CD4-positive, alpha-beta memory T cell (primary cell): ENCODE measurements at places on chromosomes 4 and X.

GRCh38 chr4:52840531-52841370 is 21.4 kb upstream of the RASL11B start:
- DNase-seq: no peak

DNA sequence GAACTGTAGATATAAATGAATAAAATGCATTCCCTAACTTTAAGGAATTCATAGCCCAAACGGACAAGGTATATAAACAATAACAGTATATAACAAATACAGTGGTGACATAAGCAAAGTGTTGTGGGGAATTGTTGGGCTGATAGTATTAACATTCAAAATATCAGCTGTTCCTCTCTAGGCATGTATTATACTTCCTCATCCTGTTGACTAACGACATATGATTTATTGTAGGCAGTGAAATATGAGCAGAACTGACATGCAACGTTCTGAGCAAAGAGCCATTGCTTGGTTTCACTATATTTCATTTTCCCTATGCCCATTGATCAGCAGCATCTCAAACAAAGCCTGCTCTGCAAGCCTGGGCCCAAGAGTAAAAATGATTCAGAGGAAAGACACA is 143.9 kb downstream of the PTCHD1 start:
- DNase-seq: no peak

DNA sequence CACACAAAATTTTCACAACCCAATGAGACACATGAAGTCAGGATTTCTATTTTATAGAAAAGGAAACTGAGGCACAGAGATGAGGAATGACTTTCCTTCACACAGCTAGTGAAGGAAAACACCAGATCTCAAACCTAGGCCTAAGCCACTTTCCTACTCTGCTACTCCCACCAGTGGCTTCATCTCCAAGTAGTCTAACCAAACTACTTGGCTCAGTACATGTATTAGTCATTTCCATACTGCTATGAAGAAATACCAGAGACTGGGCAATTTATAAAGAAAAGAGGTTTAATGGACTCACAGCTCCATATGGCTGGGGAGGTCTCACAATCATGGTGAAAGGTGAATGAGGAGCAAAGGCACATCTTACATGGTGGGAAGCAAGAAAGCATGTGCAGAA is 196.6 kb downstream of the EVC2 start:
- no peak for DNase-seq

DNA sequence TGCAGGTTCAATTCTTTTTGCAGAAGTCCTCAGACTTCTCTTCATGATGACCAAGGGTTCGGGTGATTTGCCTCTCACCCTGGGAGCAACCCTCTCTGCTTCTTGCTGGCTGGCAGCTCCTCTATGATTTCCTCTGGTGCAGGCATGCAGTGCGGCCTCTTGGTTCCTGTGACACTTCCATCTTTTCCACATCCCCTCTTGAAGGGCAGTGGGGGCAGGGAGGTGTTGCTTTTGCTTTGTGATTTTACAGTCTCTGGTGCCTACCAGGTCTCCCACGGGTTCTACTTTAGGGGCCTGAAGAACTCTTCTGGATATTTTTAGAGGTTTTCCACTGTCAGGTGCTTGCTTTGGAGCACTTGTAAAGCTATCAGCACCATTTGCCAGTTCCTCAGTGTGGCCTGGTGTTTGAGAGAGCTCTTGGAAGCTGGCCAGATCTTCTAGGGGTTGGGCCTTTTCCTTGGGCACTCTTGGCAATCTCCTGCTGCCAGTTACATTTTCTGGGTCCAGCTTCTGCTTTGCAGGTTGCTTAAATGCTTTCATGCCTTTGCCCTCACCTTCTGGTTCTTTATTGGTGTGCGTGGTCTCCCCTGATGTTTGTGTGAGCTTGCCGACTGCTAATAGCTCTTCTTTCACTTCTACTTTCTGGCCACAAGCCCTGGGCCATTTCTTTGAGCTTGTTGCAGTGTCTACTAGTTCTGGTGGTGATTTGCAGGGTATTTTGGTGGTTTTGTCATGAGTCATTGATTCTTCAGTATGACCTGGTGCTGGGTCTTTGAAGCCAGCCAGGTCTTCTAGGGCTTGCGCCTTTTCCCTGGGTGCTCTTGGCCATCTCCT is 11.5 kb upstream of the CHST7 start:
- DNase-seq: no peak

DNA sequence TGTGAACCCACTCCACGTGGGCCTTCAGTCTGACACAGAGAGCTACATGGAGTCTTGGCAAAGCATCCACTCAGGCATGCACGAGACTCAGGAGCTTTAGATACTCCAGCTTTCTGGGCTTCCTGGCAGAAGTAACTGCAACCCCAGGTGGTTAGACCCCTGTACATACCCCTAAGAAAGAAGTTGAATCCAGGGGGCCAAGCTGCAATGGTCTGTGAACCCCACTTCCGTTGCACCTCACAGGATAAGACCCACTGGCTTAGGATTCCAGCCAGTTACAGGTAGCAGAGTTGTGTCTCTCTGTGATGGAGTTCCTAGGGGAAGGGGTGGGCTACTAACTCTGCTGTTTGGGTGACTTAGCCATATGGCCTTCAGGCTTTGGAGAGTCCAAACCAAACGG is 21.4 kb upstream of the FAAH2 start:
- DNase-seq: no peak

DNA sequence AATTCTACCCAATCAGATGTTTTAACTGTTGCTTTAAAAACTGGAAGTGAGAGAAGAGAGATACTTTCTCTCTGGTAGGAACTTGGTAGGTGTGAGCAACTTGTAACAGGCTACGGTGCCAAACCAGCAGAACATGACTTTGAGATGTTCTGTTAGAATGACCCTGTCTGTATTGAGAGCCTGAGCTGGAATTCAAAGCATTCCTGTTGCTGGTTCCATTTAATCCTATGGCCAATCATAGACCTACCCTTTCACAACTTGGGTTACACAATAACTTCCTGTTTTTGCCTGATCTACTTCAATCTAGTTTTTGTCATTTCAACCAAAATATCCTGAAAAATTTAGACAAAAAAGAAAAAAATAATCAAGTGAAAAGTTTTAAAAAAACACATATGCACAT is 1.7 kb upstream of the PRRG1 start:
- no peak for DNase-seq

DNA sequence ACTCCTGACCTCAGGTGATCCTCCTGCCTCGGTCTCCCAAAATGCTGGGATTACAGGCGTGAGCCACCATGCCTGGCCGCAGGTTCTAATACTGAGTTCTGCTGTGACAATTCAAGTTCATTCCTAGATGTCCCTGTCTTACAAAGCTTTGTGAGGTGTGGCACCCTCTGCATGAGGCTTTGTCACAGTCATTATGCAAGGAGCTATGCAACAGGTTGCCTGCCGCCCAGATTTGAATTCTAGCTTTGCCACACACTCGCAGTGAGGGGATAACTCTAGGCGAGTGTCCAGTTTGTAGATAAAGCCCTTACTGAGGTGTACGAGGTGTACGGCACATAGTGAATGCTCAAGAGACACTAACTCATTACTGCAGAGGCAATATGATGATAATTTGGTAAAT is 3.5 kb downstream of the CCDC110 start:
- DNase-seq: no peak

DNA sequence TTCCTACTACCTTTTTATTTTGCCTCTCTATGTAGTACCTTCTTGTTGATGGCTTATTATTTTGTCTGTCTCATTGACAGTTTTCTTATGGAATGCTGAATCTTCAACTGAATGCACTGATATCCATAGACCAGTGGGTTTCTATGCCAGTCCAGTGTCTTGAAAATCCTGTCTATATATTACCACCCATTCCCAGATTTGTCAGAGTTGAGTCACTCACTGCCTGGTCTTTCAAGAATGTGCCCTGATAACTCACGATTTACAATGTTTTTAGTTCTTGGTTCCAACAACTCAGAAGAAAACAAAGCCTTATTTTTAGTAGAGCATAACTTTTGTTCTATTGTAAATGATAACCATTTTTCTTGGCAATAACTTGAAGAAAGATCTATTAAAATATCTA is 606.0 kb upstream of the PITX2 start:
- no peak for DNase-seq

GRCh38 chrX:106391284-106391911 is 220.4 kb upstream of the RADX start:
- no peak for DNase-seq

DNA sequence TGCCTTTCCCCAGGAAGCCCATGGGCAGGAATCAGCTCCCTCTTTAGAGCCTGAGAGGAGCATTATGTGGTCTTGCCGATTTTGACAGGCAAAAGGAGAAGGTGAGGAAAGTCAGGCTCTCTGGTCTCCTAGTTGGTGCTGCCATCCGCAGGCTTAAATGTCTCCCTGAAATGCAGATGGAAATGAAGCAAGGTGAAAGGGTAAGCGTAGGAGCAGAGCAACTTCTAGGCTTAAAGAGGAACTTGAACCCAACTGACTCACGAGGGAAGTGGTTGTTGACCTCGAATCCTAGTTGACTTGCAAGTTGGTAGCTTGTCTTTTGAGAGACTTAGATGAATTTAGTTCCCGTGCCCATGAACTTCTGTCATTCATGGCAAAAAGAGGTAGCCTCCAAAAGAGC is 205.9 kb downstream of the PTTG2 start:
- no peak for DNase-seq

GRCh38 chr4:73743795-73744194 is 3.4 kb downstream of the CXCL8 start:
- DNase-seq: no peak

- no peak for DNase-seq
Measured at GRCh38 chr4:156596706-156597329, 374.8 kb downstream of the PDGFC start.

- DNase-seq: no peak
Measured at GRCh38 chr4:83873996-83874395, 338.1 kb downstream of the GPAT3 start.

DNA sequence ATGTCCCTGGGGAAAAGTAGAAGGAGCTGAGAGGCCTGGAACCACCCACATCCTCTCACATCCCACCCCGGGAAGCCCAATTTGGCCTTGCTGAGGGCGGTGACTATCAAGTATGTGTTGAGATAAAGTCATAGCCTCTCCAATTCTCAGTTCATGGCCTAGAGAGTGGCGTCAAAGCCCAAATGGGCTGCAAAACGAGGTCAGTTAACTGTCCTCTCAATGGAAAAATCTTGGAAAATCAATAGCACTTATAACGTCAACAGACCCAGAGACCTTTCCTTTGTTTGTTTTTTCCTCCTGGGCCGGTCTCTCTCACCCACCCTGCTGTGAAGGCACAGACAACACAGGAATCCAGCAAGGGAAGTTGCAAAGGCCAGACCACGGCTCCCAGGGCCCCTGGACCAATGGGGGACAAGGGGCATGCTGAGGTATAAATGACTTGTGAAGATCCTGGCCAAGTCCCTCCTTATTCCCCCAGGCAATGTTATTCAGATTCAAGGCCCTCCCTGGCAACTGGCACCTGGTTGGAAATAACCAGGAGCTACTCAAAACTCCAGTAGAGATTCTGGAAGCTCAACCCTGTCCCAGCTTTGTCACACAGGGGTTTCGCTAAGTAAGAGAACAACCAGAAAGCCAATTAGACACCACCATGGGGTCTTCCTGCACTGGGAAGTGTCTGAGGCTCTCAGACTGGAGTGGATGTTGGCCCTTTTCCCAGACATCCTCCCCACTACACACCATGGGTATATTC is 38.6 kb downstream of the TSC22D3 start:
- no peak for DNase-seq

GRCh38 chrX:86805241-86805640 is 657.0 kb downstream of the DACH2 start:
- no peak for DNase-seq

DNA sequence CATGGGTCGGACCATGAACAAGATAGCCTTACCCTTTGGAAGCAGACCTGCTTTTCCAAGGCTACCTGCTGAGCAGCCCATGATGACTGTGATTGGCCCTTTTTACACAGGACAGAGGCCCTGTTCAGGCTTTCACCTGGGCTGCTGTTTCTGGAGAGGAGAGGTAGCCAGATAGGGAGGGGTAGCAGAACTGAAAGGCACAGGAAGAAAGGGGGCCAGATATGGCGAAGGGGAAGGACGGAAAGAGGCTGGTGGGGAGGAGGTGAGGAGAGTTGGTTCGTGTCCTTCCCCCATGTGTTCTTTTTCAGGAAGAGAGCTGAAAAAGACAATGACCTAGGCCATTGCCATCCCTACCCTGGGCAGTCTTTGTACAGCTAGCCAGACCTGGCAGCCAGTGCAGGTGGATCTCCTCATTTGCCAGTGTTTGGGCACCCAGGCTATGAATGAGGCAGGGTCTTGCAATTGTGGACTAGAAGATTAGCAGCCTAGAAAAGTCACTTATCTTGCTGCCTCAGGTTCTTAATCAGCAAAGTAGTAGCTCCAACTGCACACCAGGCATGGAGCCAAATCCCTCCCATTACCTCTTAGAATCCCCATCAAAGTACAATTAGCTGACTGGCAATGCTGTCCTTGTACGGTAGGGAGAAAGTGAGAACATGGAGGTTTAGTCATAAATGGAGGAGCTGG is 139.6 kb downstream of the AMMECR1 start:
- no peak for DNase-seq

DNA sequence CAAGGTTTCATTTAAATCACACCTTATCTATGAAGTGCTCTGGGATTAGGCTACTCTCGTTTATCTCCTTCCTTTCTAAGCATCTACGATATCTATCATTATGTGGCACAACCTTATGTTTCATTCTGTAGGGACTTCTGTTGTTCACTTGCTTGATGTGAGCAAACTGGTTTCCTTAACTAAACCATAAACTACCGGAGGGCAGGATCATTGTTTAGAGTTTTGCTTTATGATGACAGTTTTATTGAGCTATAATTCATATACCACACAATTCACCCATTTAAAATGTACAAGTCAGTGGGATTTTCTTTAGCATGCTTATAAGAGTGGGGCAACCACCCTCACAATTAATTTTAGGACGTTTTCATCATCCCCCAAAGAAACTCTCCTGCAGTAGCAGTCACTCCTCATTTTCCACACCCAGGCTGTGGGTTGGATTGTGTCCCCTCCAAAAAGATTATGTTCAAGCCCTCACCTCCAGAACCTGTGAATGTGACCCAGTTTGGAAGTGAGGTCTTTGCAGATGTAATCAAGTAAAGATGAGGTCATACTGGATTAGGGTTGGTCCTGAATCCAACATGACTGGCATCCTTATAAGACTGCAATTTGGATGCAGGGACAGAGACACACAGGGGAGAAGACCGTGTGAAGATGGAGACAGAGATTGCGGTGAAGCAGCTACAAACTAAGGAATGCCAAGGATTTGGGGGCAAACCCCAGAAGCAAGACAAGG is 42.1 kb upstream of the SH3RF1 start:
- DNase-seq: no peak

DNA sequence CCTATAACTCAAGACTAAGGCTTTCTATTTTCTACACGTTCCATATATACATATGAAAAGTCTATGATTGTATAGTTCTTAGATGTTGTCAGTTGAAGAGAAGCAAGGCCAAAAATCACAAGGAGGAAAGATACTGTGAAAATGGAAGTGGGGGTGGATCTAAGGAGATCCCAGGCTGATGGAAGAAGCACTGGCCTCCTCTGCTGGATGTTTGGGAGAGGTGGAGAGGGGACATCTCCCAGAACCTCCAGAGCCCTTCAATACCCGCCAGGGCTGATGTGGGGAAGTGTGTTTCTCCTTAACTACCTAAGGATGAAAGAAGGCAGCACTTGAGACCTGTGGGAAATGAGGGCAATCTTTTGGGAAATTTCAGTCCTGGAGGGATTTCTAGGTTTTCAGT is 67.4 kb downstream of the RASGEF1B start:
- DNase-seq: no peak
